ENCODE measurements at places on chromosomes 6 and 20.

- no peak for DNase-seq
Measured at GRCh38 chr6:127058027-127058426, 60.4 kb upstream of the RSPO3 start.

- no peak for DNase-seq
Measured at GRCh38 chr6:42758756-42759430, 13.0 kb upstream of the TBCC start.

DNA sequence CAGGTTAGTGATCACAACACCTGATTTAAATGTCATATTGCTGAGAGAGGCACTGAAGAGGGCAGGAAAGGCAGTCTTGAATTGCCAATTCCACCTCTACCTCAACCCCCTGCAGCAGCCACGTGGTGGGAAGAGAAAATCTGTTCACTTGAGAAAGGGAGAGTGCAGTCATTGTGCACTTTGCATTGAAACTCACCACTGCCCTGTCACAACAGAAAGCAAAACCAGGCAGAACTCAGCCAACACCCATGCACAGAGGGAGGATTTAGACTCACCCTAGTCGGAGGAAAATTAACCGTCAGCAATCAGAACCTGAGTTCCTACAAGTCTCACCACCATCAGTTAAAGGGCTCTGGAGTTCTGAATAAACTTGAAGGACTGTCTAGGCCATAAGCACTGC is 1040.2 kb downstream of the HACE1 start:
- no peak for DNase-seq

GRCh38 chr20:35226884-35227681 is 593 bp downstream of the MMP24 start:
- DNase-seq, result peak; percentile 15

DNA sequence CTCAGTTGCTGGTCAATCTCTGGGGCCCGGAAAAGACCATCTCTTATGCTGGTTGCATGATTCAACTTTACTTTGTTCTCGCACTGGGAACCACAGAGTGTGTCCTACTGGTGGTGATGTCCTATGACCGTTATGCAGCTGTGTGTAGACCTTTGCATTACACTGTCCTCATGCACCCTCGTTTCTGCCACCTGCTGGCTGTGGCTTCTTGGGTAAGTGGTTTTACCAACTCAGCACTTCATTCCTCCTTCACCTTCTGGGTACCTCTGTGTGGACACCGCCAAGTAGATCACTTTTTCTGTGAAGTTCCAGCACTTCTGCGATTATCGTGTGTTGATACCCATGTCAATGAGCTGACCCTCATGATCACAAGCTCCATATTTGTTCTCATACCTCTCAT is 4.3 kb downstream of the OR2J3 start:
- DNase-seq, result no peak

GRCh38 chr20:33984182-33984719 is 9.5 kb upstream of the RALY start:
- DNase-seq, result no peak

DNA sequence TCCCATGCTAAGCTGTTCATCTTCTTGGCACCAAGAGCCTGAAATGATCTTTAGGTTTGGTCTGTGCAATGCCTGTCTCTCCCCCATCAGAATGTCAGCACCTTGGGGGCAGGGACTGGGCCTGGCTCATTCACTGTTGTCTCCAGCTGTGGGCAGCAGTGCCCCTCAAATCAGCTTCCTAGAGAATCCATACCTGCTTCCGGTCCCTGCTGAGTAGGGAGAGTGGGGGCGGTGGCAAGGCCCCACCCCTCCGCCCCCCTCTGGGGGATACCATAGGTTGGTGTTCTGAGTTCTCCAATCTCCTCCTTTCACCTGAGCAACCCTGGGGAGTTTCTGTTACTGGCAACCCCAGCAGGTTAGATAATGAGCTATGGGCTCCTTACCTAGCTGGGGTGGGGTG is 19.2 kb upstream of the SPDEF start:
- no peak for DNase-seq

GRCh38 chr6:130162421-130162820 is 60.3 kb downstream of the SAMD3 start:
- DNase-seq, result no peak

- DNase-seq, result no peak
Measured at GRCh38 chr6:160398674-160399271, 50.6 kb downstream of the SLC22A3 start.

DNA sequence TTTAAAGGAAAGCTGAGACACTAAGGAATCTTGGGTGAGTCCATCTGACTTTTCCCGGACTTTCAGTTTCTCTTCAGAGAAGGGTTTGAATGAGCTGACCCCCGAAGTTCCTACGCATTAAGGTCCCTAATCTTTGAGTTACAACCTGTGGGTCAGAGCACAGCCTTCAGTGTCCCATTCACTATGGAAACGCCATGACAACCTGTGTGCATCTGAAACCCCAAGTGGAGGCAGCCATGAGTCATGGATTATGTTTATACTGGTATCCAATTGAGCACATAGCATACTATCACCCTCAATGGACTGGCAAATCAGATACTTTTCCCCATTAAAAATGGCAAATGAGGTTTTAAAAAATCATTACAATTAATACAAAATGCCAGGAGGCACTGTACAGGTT is 11.4 kb downstream of the MYLK4 start:
- no peak for DNase-seq

DNA sequence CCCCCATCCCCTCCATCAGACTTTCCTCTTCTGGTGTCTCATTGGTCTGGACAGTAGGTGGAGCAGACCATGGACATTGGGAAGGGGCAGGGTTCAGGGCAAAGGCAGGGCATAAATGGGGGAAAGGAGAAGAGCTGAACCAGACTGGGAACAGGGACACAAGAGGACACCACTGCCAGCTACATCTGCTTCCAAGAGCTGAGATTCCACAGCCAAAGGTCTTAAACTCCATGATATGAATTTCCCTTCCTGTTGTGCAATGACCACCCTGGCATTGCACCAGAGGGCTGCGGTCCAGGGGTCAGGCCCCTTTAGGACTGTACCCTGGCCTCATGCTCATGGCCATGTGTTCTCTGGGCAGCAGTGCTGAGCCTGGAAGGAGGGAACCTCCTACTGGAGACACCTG is 137.9 kb downstream of the MAFB start:
- no peak for DNase-seq

GRCh38 chr20:62350098-62350628 is 16.9 kb downstream of the LAMA5 start:
- no peak for DNase-seq

DNA sequence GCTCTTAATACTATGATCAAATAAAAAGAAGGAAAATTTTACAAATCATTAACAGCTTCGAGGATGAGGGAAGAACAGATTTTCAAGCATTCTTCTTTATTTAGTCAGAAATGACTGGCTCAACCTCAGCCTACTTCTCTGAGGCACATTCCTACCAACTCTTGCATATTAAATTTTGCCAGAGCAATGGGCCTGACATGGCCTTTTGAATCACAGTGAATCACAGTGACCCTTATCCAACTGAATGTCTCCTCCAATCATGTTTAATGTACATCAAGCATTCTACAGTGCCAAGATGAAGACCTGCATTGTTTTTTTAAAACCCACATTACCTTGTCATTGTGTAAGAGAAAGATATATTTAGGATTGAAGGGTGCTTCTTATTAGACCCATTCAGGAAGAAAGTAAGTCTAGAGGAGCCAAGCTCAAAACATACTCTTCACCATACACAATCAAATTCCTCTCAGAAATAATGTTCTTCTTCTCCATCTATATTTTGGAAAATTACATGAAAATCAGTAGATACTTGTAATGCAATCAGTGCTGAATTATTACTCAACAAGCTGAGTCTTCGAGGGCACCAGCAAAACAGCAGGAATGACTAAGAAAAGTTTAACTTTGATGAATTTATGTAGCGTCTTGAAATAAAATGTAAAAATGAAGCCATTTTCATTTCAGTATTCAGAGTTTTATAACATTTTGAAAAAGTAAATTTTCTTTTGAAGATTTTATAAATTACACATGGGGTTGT is 44.1 kb upstream of the MOXD1 start:
- DNase-seq, result no peak

DNA sequence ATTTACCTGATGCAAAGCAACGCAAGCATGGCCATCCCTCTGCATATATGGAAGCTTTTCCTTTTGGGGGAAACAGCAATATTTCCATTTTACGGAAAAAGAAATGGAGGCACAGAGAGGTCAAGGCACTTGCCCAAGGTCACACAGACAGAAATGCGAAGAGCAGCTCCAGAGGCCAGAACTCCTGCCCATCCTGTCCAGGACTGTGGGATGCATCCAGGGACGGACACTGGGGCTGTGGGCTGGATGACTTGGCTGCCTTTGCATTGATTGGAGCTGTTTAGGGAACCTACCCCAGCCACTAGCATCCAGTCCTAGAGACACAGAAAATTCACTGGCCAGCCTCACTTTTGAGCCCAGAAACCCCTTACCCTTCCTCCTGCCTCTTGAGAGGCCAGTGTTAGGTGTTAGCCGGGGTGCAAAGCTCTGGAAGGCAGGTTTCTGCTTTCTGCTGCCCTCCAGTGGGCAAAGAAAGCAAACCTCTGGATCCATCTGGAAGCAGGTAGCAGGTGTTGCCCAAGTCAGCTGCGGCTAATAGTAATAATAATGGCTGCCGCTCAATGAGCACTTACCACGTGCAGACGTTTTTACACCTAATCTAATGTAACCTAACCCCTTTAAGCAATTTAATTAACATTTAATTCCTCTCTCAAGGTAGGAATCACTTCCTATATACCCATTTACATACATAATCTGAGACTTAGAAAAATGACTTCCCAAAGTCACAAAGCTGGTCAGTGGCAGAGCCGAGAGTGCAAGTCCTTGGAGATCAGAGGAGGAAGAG is 31.7 kb upstream of the CCN5 start:
- peak; percentile 43 for DNase-seq

DNA sequence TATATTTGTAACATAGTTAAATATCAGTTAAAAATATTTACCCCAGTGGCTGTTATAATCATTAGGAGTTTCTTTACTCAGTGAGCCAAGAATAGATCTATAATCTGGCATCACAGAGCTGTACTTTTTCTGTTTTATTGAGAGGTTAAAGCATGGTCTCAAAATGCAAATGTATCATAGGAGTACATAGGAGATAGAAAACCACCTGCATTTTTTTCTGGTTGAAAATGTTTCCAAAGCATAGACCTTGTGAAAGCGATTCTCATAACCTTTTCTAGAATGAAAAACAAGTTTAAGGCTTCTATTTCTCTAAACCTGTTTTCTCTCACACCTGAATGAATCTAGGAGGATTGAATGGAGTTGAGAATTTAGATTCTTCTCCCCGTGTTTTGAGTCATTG is 14.4 kb downstream of the KCNQ5 start:
- DNase-seq, result no peak

GRCh38 chr6:147132889-147133288 is 71.3 kb upstream of the STXBP5 start:
- DNase-seq, result no peak

DNA sequence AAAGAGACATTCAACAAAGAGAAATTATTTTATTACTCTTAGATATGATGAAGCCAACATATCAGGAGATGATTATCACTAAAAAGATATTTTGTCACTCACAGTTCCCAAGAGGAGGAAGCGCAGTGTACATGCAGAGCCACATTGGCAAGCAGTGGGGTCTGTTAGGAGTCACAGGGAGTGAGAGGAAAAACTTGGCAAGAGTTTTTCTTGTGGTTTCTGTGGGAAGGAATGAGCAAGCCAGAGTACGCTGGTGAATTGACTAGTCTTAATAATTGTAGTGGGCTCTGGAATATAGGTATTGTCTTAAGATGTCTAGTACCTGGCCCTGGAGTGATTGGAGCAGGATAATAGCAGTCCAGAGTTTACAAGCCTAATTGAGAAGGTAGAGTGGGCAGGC is 1095.2 kb downstream of the GRIK2 start:
- DNase-seq, result no peak

- peak; percentile 67 for DNase-seq
Measured at GRCh38 chr6:73823046-73823735, 127.2 kb downstream of the CD109 start.

DNA sequence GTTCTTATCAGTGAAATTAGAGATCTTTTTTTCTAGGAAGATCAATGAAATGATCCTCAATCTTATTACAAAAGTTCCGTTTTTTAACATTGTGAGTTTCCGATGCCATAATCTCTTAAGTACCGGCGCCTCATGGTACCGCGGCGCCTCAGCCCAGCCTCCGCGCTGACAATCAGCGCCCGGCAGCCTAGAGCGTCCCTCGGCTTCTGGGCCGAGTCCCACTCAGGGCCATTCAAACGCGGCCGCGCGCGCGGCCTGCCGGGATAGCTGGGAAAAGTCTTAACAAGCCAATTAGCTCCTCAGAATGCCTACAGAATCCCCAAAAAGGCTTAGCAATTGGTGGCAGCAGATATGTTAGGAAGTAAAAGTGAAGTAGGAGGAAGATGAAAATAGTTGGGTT is 204.8 kb downstream of the ADGB start:
- DNase-seq, result no peak

DNA sequence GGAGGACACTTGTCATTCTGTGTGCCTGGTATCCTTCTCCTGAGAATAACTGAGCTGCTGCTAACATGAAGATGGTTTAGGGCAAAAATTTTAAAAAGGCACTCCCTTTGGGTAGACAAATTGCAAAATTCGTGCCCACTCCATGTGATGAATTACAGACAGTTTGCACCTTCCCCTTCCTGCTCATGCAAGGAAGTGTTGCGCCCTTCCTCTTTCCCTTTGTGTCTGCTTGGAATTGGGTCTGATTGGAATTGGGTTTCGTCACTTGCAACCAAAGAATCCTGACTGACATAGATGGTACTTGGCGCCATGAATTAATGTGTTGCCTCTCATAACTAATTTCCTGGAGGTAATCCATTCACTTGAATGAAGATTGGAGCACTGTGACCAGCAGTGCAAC is 62.3 kb upstream of the SHLD1 start:
- no peak for DNase-seq

DNA sequence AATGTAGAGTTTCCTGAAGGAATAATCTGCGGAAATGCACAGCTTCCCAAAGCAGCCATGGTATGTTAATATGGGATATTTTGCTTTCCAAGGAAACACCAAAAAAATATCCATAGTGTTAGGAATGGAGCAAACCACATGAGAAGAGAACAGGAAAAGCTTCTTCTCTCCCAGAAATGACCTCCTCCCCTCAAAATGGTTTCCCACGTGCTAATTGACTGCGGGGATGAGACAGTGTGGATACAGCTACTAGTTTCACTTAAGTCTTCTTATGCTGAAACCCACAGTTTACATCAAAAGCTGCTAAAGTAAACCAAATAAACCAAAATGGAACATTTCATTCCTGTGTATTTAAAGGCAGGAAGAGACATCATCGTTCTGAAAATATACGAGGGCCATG is 69.4 kb downstream of the FYN start:
- no peak for DNase-seq

GRCh38 chr6:25536781-25537180 is 115.2 kb upstream of the SCGN start:
- DNase-seq, result no peak

GRCh38 chr6:46899659-46900058 is 22.1 kb downstream of the ADGRF5 start:
- no peak for DNase-seq

- DNase-seq, result no peak
Measured at GRCh38 chr6:21295506-21296240, 297.9 kb upstream of the SOX4 start.

DNA sequence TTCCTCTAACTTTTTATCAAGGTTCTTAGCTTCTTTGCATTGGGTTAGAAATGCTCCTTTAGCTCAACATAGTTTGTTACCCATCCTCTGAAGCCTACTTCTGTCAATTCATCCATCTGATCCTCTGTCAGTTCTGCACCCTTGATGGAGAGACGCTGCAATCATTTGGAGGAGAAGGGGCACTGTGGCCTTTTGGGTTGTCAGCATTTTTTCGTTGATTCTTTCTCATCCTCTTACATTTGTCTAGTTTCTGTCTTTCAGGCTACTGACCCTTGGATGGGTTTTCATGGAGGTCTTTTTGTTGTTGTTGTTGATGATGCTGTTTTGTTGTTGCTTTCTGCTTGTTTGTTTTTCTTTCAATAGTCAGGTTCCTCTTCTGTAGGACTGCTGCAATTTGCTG is 26.3 kb upstream of the HMGN3 start:
- no peak for DNase-seq

Measured in NCI-H2081 (cell line).